ENCODE measurements at places on chromosomes 3 and 15.
A peak's percentile ranks its signal among the peaks of the same experiment; 100 is the strongest.

GRCh38 chr15:50206020-50206419 lies 24.0 kb downstream of the SLC27A2 start:
- no peak overlapping the region for H3K27ac ChIP-seq
- no peaks in the 10 kb centered on the region for H3K27me3 ChIP-seq
- H3K36me3 ChIP-seq: no peaks in the 10 kb centered on the region
- no peak overlapping the region for H3K4me3 ChIP-seq
- no peak for DNase-seq

GRCh38 chr3:41125258-41125657 lies 74.0 kb upstream of the CTNNB1 start:
- peaks cover 3% of the 10 kb centered on the region for H3K4me1 ChIP-seq
- H3K36me3 ChIP-seq: no peaks in the 10 kb centered on the region
- DNase-seq: no peak

GRCh38 chr15:68674975-68675374 lies 96.2 kb downstream of the CORO2B start:
- H3K27ac ChIP-seq: no peak overlapping the region
- H3K27me3 ChIP-seq: no peaks in the 10 kb centered on the region
- H3K36me3 ChIP-seq: no peaks in the 10 kb centered on the region
- DNase-seq: no peak
- peaks cover 18% of the 10 kb centered on the region for H3K4me1 ChIP-seq

DNA sequence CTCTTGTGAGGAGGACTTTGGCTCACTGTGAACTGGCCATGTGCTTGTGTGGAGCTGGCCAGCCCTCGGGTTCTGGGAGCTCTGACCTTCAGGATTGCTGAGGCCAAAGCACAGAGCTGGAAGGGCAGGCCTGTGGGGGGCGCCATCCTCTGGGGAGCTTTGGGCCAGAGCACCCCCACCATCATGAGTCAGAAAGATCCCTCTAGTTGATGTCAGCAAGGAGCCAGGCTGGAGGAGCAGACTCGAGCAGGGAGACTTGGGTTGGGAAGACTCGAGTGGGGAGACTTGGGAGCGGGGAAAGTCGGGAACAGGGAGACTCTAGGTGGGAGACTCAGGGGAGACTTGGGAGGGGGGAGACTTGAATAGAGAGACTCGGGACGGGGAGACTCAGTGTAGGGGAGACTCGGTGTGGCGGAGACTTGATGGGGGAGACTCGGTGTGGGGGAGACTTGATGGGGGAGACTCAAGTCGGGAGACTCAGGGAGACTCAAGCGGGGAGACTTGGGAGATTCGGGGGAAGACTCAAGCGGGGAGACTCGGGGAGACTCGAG lies 37.7 kb upstream of the PLXNA1 start:
- peaks cover 4% of the 10 kb centered on the region for H3K36me3 ChIP-seq
- H3K4me1 ChIP-seq: no peaks in the 10 kb centered on the region
- H3K4me3 ChIP-seq: no peak overlapping the region
- H3K27me3 ChIP-seq: no peaks in the 10 kb centered on the region
- no peak overlapping the region for H3K27ac ChIP-seq
- no peak for DNase-seq

GRCh38 chr15:88324741-88325065 lies 68.2 kb upstream of the NTRK3 start:
- no peaks in the 10 kb centered on the region for H3K27me3 ChIP-seq
- H3K36me3 ChIP-seq: no peaks in the 10 kb centered on the region
- no peaks in the 10 kb centered on the region for H3K4me1 ChIP-seq
- DNase-seq: no peak
- H3K27ac ChIP-seq: no peak overlapping the region

- no peak overlapping the region for H3K4me3 ChIP-seq
- DNase-seq: no peak
Measured at GRCh38 chr3:16467393-16467792, 46.1 kb downstream of the RFTN1 start.

GRCh38 chr3:35867791-35868190 lies 228.5 kb downstream of the ARPP21 start:
- H3K27ac ChIP-seq: no peak overlapping the region
- no peak for DNase-seq
- no peaks in the 10 kb centered on the region for H3K36me3 ChIP-seq
- no peaks in the 10 kb centered on the region for H3K27me3 ChIP-seq

DNA sequence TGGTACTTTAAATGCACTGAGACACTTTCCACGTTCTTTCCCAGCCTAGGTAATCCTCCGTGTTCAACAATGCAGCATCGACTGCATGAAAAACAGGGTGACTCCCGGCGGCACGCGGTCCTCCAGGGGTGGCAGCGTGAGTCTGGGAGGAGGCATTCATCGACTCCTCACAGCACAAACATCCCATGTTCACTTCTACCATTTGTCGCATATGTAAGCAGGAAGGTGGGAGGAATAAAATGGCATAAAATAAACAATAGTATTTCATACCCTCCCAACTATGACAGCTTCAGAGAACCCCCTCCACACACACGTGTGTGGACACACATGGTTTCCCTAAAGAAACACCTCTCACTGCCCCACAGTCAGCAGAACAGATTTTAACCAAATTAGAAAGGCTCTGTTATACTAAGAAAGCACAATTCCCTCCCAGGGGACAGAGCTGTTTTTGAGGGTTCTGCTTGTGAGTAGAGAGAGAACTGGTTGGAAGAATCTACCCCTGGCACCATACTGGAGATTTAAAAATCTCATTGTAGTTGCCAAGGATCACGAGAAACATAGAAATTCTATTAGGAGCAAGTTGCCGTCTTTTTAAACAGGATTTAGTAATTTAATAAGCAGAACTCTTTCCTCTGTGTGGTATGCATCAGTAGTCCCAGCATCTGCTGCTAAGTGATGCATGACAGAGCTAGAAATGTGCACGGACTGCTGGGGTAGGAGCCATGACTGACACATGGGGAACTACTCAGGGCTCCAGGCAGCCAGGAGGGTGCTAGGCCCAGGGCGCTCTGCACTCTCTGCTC lies 6.0 kb downstream of the FAM43A start:
- H3K4me1 ChIP-seq: peaks cover 43% of the 10 kb centered on the region
- H3K4me3 ChIP-seq: no peak overlapping the region
- peak overlapping the region; percentile 18 for H3K27ac ChIP-seq
- peaks cover 4% of the 10 kb centered on the region for H3K27me3 ChIP-seq
- H3K36me3 ChIP-seq: no peaks in the 10 kb centered on the region
- DNase-seq: no peak

DNA sequence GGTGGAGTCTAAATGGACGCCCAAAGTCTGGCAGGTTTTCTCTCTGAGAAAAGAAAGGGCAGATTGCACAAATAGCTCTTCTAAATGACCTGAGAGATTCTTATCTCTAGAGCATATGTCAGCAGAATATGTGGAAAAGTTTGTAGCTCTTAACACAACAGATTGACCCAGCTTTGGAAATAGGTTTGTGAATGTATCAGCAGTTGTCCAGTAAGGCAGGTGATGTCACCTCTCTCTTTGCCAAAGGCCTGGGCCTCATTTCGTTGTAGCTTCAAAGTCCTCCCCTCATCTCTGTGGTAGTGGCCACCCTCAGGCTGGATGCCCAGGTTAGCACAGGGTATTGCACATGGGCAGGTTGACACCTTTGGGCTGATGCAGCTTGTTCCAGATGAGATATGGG lies 36.0 kb downstream of the PDIA5 start:
- no peak for DNase-seq
- peaks cover 56% of the 10 kb centered on the region for H3K36me3 ChIP-seq
- no peaks in the 10 kb centered on the region for H3K27me3 ChIP-seq

DNA sequence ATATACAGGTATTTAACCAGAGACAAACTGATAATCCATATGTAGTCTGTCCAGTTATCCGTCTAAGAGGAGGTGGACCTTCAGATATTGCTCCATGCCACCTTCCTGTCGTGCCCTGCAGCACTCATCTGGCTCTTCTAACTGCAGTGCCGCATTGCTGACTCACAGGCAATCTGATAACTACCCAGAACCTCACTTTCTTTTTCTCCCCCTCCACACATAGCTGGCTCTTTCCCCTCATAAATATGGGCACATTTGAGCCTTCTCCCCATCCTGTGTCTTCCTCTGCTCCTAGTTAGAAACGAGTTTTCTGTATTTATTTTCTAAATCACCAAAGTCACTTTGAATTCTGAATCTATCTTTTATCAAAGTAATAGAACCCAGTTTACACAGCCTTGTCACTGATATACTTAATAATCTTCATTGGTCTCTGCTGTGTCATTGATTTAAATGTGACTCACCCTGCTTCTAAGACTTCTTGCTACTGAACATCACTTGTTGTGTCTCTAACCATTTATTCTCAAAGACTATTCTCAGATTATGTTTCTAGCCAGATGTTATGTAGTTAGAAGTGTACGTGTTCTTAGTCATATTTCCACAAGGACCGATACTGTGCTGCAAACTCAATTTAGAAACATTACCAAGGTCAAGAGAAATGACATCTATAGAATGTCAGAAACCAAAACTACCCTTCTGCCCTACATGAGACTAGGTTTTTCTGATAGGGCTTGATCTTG lies 17.4 kb upstream of the KCNMB2 start:
- DNase-seq: no peak
- H3K4me1 ChIP-seq: no peaks in the 10 kb centered on the region
- H3K4me3 ChIP-seq: no peak overlapping the region
- H3K36me3 ChIP-seq: no peaks in the 10 kb centered on the region
- H3K27ac ChIP-seq: no peak overlapping the region

- no peaks in the 10 kb centered on the region for H3K27me3 ChIP-seq
- no peak overlapping the region for H3K27ac ChIP-seq
- H3K36me3 ChIP-seq: no peaks in the 10 kb centered on the region
- H3K4me1 ChIP-seq: no peaks in the 10 kb centered on the region
Measured at GRCh38 chr3:181134873-181135272, 145.3 kb upstream of the DNAJC19 start.

DNA sequence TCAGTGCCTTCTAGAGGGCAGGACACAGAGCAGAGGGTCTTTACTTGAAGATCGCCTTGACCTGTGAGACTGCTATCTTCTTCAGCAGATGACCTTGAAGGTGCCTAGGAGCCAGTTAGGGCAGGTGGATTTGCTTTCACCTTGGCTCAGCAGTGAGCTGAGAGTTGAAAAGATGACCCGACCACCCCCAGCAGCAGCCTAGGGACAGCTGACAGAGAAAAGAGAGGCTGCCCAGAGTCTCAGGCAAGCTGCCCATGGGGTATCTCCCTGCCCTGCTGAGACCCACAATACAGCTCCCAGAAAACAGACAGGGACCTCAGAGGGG lies 453 bp upstream of the LTF start:
- DNase-seq: no peak
- H3K4me1 ChIP-seq: peaks cover 30% of the 10 kb centered on the region
- H3K27me3 ChIP-seq: peaks cover 19% of the 10 kb centered on the region
- H3K4me3 ChIP-seq: no peak overlapping the region

DNA sequence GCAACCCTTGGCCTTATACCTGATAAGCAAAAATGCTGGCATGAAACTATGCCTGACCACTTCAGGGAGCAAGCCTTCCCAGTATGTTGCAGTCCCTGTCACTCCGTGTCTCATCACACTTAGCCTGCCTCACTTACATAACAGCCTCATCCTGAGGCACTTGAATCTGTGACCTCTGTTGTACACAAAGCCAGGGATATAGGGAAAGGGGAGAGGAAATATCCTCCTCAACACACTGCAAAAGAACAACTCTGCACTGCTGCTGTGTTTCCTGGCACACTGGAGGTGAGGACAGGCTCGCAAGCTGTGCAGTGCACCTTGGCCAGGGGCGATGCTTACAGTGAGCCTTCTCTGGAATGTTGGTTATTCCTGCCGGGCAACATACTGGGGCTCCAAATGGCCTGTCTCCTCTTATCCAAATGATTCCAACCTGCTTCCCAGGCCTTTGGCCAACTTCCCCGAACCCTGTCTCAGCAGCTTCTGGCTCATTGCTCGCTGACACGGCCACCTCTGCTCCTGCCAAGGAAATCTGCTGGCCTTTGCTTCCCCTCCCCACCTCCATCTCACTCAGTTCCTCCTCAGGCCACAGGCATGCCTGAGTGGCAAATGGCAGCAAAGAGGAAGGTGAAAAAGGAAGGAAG lies 109.2 kb downstream of the CD47 start:
- DNase-seq: peak; percentile 45
- no peak overlapping the region for H3K4me3 ChIP-seq
- H3K36me3 ChIP-seq: no peaks in the 10 kb centered on the region
- peaks cover 22% of the 10 kb centered on the region for H3K4me1 ChIP-seq

GRCh38 chr15:80160570-80161156 lies 7.9 kb downstream of the FAH start:
- H3K36me3 ChIP-seq: peaks cover 12% of the 10 kb centered on the region
- H3K27me3 ChIP-seq: no peaks in the 10 kb centered on the region
- DNase-seq: peak; percentile 86
- no peak overlapping the region for H3K4me3 ChIP-seq
- peak overlapping the region; percentile 67 for H3K27ac ChIP-seq

- no peaks in the 10 kb centered on the region for H3K36me3 ChIP-seq
- H3K27me3 ChIP-seq: peaks cover 27% of the 10 kb centered on the region
- DNase-seq: no peak
- H3K27ac ChIP-seq: no peak overlapping the region
- no peaks in the 10 kb centered on the region for H3K4me1 ChIP-seq
- H3K4me3 ChIP-seq: no peak overlapping the region
Measured at GRCh38 chr15:60328852-60329443, 68.8 kb downstream of the ANXA2 start.

DNA sequence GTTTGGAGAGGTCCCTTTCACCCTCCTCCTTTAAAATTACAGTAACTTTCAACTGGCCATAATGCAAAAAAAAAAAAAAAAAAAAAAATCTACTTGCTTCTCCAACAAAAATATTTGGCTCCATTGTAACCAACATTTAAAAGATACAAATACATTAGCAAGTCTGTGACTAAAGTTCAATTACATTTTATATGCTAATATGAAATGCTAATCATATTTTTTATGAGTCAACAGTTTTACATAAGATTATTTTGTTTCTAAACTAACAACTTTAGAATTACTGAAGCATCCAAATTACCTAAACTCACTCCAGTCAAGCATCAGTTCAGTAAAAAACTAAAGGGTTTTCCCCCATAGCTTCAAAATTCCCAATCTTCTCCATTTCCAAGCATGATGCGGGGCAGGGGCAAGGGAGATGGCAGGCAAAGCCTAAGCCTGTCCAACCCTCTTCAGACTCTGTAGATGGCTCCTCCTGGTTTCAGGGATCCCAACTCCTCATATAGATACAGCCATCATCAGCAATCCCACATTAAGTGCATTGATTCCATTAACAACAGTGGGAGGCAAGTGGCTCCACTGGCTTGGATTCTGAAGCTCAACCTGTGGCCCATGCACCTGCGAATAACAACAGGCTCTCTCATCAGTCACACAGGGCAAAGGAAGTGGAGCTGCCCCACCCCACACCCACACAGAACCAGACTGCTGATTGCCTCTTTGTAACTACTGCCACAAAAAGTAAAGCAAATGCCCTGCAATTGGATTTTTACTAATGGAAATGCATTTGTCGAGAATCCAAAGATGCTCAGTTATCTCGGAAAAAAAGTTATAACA lies 15.0 kb downstream of the SFMBT1 start:
- H3K36me3 ChIP-seq: no peaks in the 10 kb centered on the region
- H3K4me1 ChIP-seq: peaks cover 7% of the 10 kb centered on the region
- H3K27ac ChIP-seq: no peak overlapping the region
- H3K4me3 ChIP-seq: no peak overlapping the region

Measured in lower lobe of right lung (tissue), 2 donors.